ENCODE measurements at places on chromosomes 12 and 14.

GRCh38 chr14:70268760-70269159 lies 80.0 kb upstream of the SLC8A3 start:
- no peak for DNase-seq

DNA sequence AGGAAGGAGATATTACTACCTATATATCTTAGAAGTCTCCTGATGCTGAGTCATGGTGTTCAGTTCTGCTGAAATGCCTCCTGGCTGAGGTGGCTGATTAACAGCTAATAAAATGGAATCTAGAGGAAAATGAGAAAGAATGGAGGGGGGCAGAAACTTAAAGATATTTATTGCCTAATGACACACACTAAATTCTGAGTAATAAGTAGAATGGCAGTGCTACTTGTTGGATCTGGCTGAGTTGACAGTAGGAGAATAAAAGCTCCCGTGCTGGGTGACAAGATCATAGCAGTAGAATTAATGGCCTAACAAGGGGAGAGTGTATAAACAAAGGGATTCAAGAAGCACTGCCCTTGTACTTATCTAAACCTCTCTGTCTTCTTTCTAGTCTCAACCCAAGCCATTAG lies 137.5 kb downstream of the CNTN1 start:
- DNase-seq: no peak

DNA sequence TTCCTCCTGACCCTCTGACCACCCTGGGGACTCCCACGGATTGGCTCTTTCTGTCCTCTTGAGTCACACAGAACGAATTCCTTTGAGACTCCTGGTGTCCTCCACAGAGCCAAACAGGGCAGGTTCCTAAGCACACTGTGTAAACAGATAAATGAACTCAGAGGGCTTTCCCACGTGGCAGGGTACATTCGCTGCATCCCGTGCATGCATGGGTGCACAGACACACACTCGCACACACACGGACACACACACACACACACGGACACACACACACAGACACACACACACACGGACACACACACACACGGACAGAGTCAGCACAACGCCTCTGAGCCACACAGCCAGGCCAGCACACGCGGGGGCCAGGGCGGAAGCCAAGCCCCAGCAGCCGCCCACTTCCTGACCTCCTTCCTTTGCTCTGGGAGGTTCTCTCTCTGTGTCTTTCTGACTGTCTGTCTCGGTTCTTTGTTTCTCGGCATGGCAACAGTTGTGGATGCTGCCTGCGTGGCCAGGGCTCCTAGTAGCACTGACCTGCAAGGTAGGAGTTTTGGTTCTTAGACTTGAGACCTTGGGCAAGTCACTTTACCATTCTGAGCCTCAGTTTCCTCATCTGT lies 706 bp downstream of the CRACR2A start:
- DNase-seq: peak; percentile 16

- no peak for DNase-seq
Observed at GRCh38 chr12:501722-502447, 42.1 kb downstream of the B4GALNT3 start.

DNA sequence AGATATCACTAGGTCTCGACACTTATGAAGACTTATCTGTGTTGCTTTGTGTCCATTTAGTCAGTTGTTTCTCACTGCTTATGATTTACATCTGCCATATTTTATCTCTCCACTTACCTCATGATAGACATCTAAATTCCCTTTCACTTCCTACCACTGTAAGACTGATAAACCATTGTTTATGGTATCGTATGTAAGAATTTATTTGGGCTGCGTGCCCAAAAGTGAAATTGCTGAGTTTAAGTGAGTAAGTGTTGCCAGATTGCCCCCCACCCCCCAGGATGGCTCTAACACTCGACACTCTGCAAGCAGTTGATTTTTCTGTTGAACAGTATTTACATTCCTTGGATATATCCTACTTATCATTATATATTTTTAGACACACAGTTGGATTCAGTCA lies 69.9 kb upstream of the MON2 start:
- DNase-seq: peak; percentile 9

DNA sequence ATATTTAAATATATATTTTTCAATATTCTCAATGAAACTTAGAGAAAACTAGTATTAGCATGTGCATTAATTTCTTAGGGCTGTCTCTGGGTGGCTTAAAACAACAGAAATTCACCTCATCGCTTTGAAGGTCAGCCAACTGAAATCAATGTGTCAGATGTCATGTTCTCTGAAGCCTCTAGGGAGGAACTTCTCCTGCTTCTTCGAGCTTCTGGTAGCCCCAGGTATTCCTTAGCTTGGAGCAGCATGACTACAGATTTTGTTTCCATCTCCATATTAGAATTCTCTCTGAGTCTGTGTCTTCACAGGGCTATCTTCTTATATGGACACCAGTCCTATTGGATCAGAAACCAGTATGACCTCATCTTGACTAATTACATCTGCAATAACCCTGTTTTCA lies 221.5 kb downstream of the PDZRN4 start:
- DNase-seq: no peak

DNA sequence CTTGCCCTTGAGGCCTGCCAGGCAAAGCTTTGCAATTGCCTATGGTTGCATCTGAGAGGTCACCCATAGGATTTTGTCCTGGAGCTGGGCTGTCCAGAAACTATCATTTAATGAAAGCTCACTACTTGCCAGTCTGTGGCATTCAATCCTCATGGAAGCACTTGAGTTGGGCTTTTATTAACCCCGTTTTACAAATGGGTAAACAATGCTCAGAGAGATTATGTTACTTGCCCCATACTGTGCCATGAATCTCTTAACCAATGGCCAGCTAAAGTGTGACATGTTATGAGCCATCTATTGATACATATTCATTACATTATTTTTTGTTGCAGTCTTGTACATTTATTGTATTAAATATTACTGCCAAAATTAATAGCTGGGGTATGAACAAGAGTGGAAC lies 35.9 kb downstream of the PDZRN4 start:
- DNase-seq: no peak

DNA sequence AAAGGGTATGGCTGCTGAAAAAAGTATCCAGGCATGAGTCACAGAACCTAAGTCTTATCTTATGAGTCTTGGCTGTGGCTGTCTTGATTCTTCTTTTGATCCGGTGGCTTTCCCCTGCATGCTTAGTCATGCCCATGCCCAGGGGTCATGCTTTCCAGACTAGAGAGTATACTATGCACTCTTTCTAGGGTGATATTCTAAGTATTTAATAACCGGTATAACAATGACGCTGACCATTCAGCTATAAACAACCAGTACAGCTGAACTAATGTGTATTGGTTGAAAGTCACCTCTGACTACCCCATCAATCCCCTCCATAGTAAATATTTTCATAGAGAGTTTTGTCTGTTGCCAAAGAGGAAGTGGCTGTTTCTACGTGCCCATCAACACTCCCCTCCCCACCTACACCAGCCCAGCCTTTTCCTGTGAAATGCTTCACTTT lies 34.7 kb upstream of the NRXN3 start:
- no peak for DNase-seq

GRCh38 chr14:59330455-59330854 lies 134.7 kb downstream of the GPR135 start:
- DNase-seq: peak; percentile 81

- DNase-seq: no peak
Observed at GRCh38 chr12:115060477-115061168, 376.6 kb upstream of the TBX3 start.

DNA sequence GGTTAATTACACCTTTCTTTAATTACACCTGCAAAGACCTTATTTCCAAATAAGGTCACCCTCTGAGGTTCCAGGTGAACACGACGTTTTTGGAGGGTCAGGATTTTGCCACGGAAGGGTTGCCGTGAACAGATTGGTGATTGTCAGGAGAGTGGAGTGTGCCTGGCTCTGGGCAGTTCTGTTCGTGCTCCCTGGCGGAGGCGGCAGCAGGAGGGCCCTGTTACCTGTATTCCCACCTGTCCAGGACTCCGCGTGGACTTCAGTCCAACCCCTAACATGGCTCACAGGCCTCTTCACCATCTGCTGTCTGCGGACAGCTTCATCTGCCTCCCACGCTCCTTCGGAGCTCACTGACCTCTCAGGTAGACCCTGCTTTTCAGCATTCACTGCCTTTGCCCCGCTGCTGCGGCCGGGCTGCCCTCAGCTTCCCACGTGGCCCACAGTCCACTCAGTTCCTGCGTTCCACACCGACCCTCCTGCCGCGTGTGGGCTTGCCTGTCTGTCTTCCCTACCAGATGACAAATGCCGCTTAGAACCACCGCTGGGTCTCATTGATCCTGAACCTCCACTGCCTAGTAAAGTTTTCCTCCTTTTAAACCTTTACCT lies 187.5 kb upstream of the DIO3 start:
- DNase-seq: no peak

GRCh38 chr12:57040750-57041149 lies 9.2 kb downstream of the MYO1A start:
- no peak for DNase-seq

DNA sequence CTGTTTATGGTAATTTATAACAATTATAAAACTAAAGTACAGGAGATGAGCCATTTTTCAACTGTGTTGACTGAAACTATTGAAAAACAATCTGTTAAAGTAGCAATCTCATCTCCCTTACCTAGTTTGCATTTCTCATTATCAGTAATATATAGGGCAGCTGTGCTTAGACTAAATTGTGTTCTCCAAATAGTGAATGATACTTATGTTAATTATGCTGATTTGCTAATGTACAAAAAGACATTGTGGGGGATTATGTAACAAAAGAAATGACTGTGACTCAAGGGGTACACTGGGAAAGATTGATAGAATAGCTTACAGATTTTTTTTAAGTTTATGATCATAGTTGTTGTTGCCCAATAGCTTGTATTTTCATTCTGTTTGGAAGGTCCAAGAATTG lies 207.7 kb downstream of the FUT8 start:
- no peak for DNase-seq

DNA sequence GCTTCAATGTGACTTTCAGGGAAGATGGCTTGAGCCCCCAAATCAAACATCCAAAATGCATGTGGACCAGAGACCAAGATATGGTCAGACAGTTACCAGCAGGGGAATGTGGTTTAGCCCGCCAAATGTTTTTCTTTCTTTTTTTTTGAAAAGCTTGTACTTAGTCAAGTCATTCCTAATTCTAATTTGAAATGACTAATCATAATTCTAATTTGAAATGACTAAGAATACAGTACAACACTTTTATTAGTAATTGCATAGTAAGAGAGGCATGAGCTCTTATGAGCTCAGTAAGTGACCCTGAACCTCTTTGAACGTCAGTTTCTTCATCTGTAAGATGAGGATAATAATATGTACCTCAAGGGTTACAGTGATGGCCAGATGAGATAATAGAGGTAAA lies 72.4 kb downstream of the HECTD4 start:
- DNase-seq: no peak

DNA sequence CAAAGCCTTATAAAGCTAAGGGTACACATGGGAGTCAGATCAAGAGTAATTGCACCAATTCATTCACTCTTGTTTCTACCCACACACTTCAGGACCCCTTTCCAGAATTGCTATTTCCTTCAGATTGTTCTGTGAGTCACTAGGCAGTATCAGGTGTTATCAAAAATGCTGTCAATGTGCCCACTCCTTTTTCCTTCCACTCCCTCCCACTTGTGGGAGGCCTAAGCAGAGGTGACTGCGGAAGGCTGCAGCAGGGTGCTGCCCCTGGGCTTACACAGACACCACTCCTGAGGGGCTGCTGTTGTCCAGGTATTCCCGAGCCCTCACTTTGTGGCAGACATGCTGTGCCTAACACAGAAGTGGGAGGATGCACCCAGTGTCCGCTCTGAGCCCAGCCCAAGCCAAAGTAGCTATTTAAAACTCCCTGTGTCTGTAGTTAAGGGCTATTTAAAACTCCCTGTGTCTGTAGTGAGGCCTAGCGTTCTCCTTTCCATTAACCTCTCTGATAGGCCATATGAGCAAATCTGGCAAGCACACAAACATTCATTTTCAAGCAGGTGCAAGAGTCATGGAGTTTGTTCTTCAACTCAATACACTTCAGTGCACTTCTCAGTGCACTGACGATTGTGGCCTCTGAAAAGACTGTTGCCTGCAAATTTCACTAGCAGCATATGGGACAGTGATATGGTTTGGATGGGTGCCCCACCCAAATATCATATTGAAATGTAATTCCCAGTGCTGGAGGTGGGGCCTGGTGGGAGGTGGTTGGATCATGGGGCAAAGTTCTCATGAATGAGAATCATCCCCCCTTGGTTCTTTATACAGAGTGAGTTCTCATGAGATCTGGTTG lies 117.8 kb downstream of the PHLDA1 start:
- DNase-seq: no peak

GRCh38 chr14:70006699-70007098 lies 127.5 kb downstream of the SMOC1 start:
- no peak for DNase-seq

GRCh38 chr14:104870368-104871144 lies 5.5 kb downstream of the CEP170B start:
- no peak for DNase-seq

- no peak for DNase-seq
Observed at GRCh38 chr14:22491683-22492621, 97.1 kb downstream of the DAD1 start.

- no peak for DNase-seq
Observed at GRCh38 chr12:16726879-16727278, 120.9 kb upstream of the LMO3 start.

- no peak for DNase-seq
Observed at GRCh38 chr14:30603402-30603801, 18.7 kb upstream of the SCFD1 start.

GRCh38 chr12:105064564-105065178 lies 19.6 kb downstream of the ALDH1L2 start:
- no peak for DNase-seq
